Vagina (tissue), 2 donors: ENCODE measurements at places on chromosomes 4 and X.

DNA sequence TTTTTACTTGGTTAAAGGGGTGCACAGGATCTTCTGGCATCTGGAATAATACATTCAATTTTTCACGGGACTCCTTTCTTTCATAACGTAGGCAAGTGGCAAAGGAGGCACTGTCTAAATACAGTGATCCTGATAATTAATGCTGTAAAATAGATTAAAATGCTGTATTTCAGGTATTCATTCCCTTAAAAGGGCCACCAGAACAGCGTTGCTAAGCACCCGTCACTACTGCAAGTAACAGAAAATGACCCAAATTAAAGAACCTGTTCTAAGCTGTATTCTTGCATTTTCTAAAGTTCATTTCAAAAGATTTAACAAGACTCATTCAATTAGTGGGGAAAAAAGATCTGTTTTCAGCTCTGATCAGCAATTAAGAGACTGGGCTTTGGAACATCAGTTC lies 208.2 kb downstream of the TENM3 start:
- no peak for DNase-seq

GRCh38 chrX:153821066-153821465 lies 9.3 kb downstream of the PDZD4 start:
- no peak for DNase-seq

- DNase-seq, result no peak
Observed at GRCh38 chrX:119997570-119997969, 54.0 kb upstream of the NKAP start.

- DNase-seq, result no peak
Observed at GRCh38 chrX:2928191-2928582, 952 bp downstream of the ARSD start.

- DNase-seq, result no peak
Observed at GRCh38 chrX:148722966-148723365, 222.5 kb downstream of the AFF2 start.

GRCh38 chr4:84342161-84342560 lies 156.9 kb downstream of the NKX6-1 start:
- no peak for DNase-seq
